ENCODE measurements at places on chromosomes 5 and 9.

DNA sequence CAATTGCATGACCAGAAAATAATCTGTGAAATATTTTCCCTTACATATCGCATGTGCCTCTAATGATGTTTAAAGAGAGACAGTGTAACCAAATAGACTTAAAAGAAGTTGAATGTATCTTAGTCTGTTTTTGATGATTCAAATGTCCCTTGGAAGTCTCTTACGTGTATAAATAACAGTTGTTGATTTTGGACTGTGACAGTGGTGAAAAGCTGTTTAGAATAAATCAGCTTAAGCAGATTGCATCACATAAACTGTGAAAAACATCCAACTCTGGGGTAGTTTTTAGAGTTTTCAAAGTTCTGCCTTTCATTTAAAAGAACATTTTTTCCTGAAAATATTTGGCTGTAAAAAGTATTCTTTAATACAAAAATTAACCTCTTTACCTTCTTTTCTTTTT, 301.1 kb downstream of the PRR16 start:
- H3K27ac ChIP-seq = no peak overlapping the region
- H3K4me1 ChIP-seq = no peaks in the 10 kb centered on the region
- no peak overlapping the region for H3K4me3 ChIP-seq
- H3K27me3 ChIP-seq = no peaks in the 10 kb centered on the region

DNA sequence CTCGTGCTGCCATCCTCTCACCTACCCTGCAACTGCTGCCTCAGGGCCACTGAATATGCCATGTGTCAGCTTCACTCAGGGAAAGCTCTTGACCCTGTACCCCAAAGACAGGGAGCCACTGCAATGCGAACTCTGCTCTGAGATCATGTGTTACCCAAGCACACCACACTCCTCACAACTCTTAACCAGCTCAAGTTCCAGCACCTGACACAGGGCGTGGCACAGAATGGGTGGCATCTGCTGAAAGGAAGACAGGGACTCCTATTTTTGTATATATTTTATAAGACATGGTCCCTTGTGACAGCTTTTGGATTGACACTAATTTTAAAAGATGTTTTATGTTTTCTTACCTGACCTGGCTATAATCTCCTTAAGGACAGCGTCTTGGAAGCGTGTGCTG, 10.7 kb downstream of the PHYKPL start:
- no peak for DNase-seq
- no peak overlapping the region for H3K4me3 ChIP-seq
- H3K36me3 ChIP-seq = peaks cover 24% of the 10 kb centered on the region
- H3K27ac ChIP-seq = no peak overlapping the region
- H3K27me3 ChIP-seq = no peaks in the 10 kb centered on the region

GRCh38 chr5:14663734-14664269, 716 bp upstream of the OTULIN start:
- peaks cover 37% of the 10 kb centered on the region for H3K4me1 ChIP-seq
- H3K27ac ChIP-seq = peak overlapping the region; percentile 91
- H3K36me3 ChIP-seq = no peaks in the 10 kb centered on the region
- peak overlapping the region; percentile 81 for H3K4me3 ChIP-seq
- no peaks in the 10 kb centered on the region for H3K27me3 ChIP-seq

DNA sequence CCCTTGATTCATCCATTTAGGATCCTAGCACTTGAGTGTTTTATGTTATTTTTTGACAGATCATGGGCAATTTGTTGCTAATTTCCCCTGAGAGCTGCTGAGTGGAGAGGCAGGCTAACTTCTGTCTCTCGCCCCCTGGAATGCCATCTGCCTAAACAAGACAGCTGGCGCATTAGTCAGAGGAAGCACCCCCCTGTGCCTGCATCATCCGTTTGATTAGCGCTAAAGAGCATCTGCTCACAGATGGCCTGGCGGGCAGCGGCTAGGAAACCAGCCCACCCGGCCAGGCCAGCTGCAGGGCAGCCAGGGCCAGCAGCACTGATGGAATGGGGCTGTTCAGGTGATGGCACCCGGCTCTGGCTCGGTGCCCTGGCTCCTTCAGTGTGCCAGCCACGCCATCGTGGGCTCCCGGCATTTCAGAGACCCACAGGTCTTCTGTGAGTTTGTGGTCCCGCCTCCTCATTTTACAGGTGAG, 22.9 kb upstream of the ASS1 start:
- H3K27ac ChIP-seq = no peak overlapping the region
- DNase-seq = no peak
- H3K4me3 ChIP-seq = no peak overlapping the region
- no peaks in the 10 kb centered on the region for H3K27me3 ChIP-seq
- no peaks in the 10 kb centered on the region for H3K36me3 ChIP-seq
- H3K4me1 ChIP-seq = peaks cover 9% of the 10 kb centered on the region

DNA sequence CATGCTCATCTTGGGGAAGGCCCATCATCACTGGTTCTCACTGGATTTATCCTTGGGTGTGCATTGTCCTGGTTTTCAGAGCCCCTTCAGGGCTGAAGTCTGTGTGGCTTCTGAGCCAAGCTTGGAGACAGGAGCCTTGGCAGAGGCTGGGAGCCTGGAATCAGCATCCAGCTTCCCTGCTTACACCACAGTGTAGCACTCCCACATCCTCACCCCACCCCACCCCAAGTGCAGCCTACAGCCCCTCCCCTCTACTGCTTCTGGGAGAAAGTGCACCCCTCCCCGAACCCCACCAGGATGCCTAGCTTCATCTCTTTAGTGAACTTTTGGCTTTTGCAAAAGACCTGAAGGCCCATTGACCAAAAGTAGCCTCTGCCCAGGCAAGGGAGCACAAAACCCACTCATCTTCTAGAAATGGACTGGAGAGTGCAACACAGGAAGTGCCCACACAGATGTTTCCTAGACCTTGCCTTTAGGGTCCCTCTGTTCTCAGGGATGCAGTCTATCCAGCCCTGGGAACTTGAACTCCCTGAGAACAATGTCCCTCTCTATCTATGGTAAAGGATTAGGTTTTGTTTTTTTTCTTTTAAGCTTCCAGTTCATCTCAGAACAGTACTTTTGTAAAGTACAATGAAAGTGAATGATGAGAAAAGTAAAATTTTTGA, 189.7 kb downstream of the PALM2AKAP2 start:
- H3K27ac ChIP-seq = peak overlapping the region; percentile 27
- no peaks in the 10 kb centered on the region for H3K27me3 ChIP-seq
- DNase-seq = no peak
- H3K4me3 ChIP-seq = no peak overlapping the region
- H3K4me1 ChIP-seq = no peaks in the 10 kb centered on the region

- peaks cover 14% of the 10 kb centered on the region for H3K4me1 ChIP-seq
- no peaks in the 10 kb centered on the region for H3K27me3 ChIP-seq
- no peak overlapping the region for H3K4me3 ChIP-seq
These were observed 51.2 kb upstream of the ZSWIM6 start for GRCh38 chr5:61280761-61281427.

- no peak overlapping the region for H3K27ac ChIP-seq
- no peak overlapping the region for H3K4me3 ChIP-seq
- no peaks in the 10 kb centered on the region for H3K4me1 ChIP-seq
- no peaks in the 10 kb centered on the region for H3K36me3 ChIP-seq
These were observed 91.1 kb downstream of the MVB12B start for GRCh38 chr9:126417684-126418083.

- no peak overlapping the region for H3K27ac ChIP-seq
- no peak for DNase-seq
- H3K27me3 ChIP-seq = no peaks in the 10 kb centered on the region
- H3K36me3 ChIP-seq = no peaks in the 10 kb centered on the region
- H3K4me1 ChIP-seq = no peaks in the 10 kb centered on the region
- H3K4me3 ChIP-seq = no peak overlapping the region
These were observed 529.7 kb upstream of the ZNF608 start for GRCh38 chr5:125276096-125276495.

- no peaks in the 10 kb centered on the region for H3K36me3 ChIP-seq
- no peak overlapping the region for H3K4me3 ChIP-seq
- no peak overlapping the region for H3K27ac ChIP-seq
These were observed 23.8 kb downstream of the LOX start for GRCh38 chr5:122054266-122054665.

- no peaks in the 10 kb centered on the region for H3K27me3 ChIP-seq
- no peaks in the 10 kb centered on the region for H3K36me3 ChIP-seq
- H3K4me1 ChIP-seq = no peaks in the 10 kb centered on the region
- no peak overlapping the region for H3K27ac ChIP-seq
- H3K4me3 ChIP-seq = no peak overlapping the region
These were observed 420.0 kb downstream of the SEMA5A start for GRCh38 chr5:9125852-9126251.

GRCh38 chr5:14399054-14399692, 182.4 kb upstream of the OTULINL start:
- peak overlapping the region; percentile 12 for H3K27ac ChIP-seq
- H3K36me3 ChIP-seq = peaks cover 24% of the 10 kb centered on the region
- no peak for DNase-seq
- no peaks in the 10 kb centered on the region for H3K27me3 ChIP-seq

GRCh38 chr9:127498298-127498697, 47.0 kb downstream of the LRSAM1 start:
- no peak for DNase-seq
- H3K27me3 ChIP-seq = no peaks in the 10 kb centered on the region
- no peak overlapping the region for H3K27ac ChIP-seq
- H3K4me3 ChIP-seq = no peak overlapping the region
- H3K36me3 ChIP-seq = peaks cover 31% of the 10 kb centered on the region

DNA sequence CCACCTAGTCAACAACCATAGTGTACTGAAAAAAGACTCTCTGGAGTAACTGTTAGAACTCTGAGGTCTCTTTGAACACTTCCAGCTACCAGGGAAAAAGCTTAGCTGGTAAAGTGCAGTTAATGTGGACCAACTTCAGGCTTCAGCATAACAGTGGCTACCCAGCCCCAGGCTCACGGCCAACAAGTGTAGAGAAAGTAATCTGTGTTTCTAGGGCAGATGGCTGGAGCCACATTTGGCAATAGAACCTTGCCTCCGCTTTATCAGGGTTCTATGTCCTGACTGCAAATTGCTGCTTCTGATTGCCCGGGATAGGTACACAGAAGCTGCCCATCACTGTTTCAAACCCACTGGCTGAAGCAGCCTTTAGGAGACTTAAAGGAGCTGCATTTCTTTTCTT, 76.0 kb upstream of the SIMC1 start:
- no peaks in the 10 kb centered on the region for H3K4me1 ChIP-seq
- no peak overlapping the region for H3K4me3 ChIP-seq
- H3K27ac ChIP-seq = no peak overlapping the region
- no peak for DNase-seq
- no peaks in the 10 kb centered on the region for H3K27me3 ChIP-seq

- DNase-seq = no peak
- no peak overlapping the region for H3K4me3 ChIP-seq
- no peaks in the 10 kb centered on the region for H3K27me3 ChIP-seq
- no peaks in the 10 kb centered on the region for H3K4me1 ChIP-seq
These were observed 23.3 kb downstream of the TNFSF8 start for GRCh38 chr9:114906922-114907571.

GRCh38 chr9:123834218-123834888, 95.6 kb downstream of the DENND1A start:
- peaks cover 9% of the 10 kb centered on the region for H3K4me1 ChIP-seq
- H3K36me3 ChIP-seq = no peaks in the 10 kb centered on the region
- H3K27me3 ChIP-seq = no peaks in the 10 kb centered on the region

DNA sequence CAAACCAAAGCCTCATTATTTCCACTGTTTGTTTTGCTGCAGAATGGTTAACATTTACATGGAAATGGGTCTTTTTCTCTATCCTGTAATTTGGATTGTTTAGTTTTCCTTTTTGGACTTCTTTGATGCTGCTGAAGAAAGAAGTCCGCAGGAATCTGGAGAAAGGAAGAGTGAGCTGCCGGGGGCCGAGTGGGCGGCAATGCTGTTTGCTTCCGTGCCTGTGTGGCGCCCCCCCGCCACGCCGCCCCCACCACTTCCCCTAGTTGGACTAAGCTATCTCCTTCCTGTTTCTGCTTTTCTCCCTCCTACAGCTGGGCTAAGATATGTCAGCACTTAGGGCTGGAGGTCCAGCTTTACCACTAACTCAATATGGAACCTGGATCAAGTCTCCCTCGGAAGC, 39.7 kb downstream of the ACTL7B start:
- no peaks in the 10 kb centered on the region for H3K36me3 ChIP-seq
- no peak overlapping the region for H3K4me3 ChIP-seq
- H3K27ac ChIP-seq = no peak overlapping the region
- H3K4me1 ChIP-seq = no peaks in the 10 kb centered on the region
- no peak for DNase-seq
- H3K27me3 ChIP-seq = no peaks in the 10 kb centered on the region

GRCh38 chr5:142426129-142427014, 101.6 kb upstream of the SPRY4 start:
- peaks cover 25% of the 10 kb centered on the region for H3K4me1 ChIP-seq
- no peaks in the 10 kb centered on the region for H3K27me3 ChIP-seq
- DNase-seq = peak; percentile 80
- no peaks in the 10 kb centered on the region for H3K36me3 ChIP-seq
- H3K27ac ChIP-seq = peak overlapping the region; percentile 5

DNA sequence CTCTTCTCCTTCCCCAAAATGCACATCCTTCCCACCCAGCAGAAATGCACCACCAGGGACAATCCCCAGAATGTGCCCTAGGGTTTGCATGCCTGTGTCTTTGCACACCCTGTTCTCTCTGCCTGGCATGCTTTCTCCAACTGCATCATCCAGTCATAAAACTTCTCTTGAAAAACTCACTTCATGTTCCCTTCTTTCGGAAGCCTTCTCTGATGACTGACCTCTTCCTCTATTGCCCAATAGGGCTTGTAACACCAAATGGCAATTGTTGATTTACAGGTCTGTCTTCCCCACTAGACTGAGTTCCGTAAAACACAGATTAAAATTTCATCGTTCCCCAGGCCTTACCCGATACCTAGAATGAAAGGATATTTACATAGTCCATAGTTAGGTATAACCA, 83.1 kb upstream of the SPOCK1 start:
- no peaks in the 10 kb centered on the region for H3K36me3 ChIP-seq
- H3K27ac ChIP-seq = no peak overlapping the region
- H3K4me3 ChIP-seq = no peak overlapping the region
- no peaks in the 10 kb centered on the region for H3K27me3 ChIP-seq

DNA sequence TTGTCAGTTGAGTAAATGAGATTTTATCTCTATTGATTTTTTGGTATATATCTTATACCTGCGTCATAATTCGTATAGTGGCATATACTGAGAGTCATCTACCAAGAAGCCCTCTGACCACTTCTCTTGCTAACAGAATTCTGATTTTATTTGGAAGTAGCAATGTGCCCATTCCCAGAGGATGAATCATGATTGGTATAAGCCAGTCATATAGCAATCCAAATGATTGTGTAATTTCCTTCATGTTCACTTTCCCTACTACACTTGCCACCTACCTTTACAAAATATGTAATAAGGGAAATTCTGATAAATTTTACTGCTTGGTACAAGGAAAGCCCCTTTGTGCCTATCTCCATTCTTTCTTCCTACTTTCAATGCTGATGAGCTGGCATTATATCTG, 16.1 kb upstream of the ZNF462 start:
- H3K4me3 ChIP-seq = no peak overlapping the region
- no peaks in the 10 kb centered on the region for H3K36me3 ChIP-seq
- H3K27ac ChIP-seq = no peak overlapping the region
- no peaks in the 10 kb centered on the region for H3K4me1 ChIP-seq
- no peak for DNase-seq

DNA sequence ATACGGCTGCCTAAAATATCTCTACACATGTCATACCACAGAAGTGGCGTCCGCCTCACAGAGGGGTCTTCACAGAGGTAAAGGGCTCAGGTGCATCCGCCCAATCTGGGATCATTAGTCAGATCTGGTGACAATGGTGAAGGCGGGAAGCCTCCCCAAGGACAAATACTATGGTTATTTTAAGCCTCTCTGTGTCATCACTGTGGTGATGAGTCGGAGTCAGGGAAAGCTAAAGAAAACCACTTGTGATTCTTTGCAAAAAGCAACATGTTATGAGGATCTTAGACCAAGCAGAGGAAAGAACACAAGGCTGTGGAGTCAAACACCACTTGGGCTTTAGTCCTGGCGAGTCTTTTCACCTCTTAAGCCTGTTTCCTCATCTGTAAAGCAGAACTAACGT, 190.4 kb downstream of the DRD1 start:
- H3K27me3 ChIP-seq = no peaks in the 10 kb centered on the region
- H3K4me1 ChIP-seq = no peaks in the 10 kb centered on the region
- H3K36me3 ChIP-seq = no peaks in the 10 kb centered on the region
- no peak for DNase-seq
- no peak overlapping the region for H3K4me3 ChIP-seq

Measured in right atrium auricular region (tissue), 2 donors.